ENCODE measurements at places on chromosomes 3 and 15.

DNA sequence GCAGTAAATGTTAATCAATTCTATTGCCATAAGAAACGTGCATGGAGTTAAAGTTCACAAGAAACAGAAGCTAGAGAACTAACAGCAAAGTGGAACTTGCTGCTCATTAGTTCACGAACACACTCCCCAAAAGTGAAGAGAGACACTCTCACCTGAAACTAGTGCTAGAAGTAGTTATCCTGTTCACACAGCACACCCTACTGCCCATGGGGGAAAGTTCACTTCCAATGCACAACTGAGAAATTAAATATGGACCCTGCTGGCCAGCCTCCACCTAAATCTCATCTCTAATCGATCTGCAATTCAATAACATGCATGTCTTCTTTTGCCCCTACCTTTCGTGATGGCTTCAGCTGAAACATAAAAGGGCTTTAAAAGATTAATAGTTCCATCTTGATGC lies 39.4 kb upstream of the FRMD4B start:
- no peak for DNase-seq

- no peak for DNase-seq
These were observed 166.7 kb downstream of the STT3B start for GRCh38 chr3:31699309-31699953.

DNA sequence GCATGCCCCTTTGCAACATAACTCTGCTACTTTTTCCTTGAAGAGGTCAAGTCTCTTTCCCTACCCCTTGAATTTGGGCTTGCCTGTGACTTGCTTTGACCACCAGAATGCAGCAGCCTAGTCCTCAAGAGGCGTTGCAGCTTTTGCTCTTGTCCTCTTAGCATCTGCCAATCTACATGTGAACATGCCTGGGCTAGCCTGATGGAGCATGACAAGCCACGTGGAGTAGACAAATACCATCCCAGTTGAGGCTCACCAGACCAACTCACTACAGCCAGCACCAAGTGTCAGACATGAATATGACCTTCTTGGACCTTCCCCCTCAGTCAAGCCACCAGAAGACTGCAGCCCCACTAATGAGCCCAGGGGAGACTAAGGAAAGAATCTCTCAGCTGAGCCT lies 32.9 kb downstream of the AMOTL2 start:
- no peak for DNase-seq

- DNase-seq, result no peak
These were observed 13.8 kb downstream of the TLE3 start for GRCh38 chr15:70083946-70084345.

DNA sequence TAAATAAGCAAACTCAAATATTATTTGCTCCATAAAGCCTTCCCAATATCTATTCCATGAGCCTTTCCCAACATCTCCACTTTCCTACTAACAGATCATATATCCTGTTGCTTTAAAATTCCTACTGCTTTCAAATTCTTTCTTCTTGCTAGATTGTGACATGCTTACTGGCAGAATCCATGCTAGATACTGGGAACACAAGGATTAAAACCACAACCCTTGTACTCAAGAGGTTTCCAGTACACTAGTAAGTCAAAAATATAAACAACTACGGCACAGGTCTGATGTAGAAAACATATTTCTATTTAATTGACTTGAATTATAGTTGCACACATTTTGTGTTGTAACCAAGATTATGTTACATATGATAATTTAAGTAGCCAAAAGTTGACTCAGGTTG lies 275.0 kb downstream of the ZBTB20 start:
- no peak for DNase-seq

DNA sequence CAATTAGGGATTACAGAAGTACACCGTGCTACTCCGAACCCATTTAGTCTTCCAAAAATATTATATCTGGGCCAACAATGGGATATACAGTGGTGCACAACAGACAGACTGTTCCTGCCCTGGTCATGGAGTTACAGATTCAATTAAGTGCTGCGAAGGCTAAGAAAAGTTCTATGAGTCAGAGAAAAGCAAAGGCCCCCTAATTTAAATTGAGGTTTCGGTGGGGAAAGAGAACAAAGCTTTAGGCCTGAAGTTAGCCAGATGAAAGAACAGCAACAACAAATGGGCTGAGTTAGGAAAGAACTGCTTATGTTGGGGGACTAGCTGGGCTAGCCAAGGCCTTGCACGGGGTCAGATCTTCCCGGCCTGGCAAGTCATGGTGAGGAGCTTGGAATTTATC lies 131.8 kb downstream of the MDFIC2 start:
- DNase-seq, result no peak

- no peak for DNase-seq
These were observed 413.7 kb downstream of the LPP start for GRCh38 chr3:188567478-188568195.

GRCh38 chr3:185316740-185317412 lies 46.1 kb upstream of the MAP3K13 start:
- no peak for DNase-seq

GRCh38 chr15:67180514-67181191 lies 73.8 kb downstream of the AAGAB start:
- DNase-seq, result no peak

DNA sequence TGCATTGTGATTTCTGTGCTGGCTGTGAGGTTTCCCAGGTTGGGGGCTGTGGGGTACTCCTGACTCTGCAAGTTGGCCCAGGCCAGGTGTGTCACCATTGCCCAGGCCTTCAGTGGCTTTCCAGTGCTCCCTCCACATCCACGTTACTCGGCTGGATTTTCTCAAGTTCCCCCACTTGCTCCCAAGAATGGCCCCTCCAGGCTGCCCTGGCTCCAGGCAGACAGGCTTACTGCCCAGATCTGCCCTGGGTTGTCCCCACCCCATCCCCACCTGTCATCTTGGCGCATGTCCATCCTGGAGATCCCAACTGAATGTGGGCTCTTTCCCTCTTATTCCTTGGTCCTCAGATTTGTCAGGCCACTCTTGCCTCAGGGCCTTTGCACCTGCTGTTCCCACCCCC lies 3.6 kb downstream of the APBA2 start:
- DNase-seq, result no peak

GRCh38 chr3:185678027-185678426 lies 91.9 kb downstream of the SENP2 start:
- no peak for DNase-seq

DNA sequence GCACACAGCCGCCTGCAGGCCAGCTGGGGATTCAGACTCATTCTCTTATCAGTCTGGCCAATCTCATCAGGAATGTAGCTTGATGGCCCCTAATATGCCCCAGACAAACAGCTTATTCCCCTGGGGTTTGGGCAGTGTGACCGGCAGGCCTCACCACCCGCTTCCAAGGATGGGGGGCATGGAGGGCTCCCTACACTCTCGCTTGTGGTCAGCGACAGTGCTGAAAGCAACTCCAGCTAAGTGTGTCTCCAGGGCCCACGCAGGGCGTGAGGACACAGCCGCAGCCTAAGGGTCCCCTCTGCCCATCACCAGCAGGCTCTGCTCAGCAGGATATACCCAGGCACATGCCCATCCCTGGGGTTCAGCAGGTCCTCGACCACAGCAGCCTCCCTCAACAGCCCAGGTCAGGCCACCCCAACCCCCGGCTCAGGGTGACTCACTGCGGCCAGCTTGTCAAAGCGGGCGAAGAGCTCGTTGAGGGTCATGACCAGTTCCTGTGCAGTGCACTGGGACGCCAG lies 116.7 kb downstream of the ADCY5 start:
- no peak for DNase-seq

GRCh38 chr3:114834175-114834940 lies 312.7 kb downstream of the ZBTB20 start:
- DNase-seq, result no peak

GRCh38 chr15:86624261-86625036 lies 544.8 kb downstream of the AGBL1 start:
- no peak for DNase-seq

DNA sequence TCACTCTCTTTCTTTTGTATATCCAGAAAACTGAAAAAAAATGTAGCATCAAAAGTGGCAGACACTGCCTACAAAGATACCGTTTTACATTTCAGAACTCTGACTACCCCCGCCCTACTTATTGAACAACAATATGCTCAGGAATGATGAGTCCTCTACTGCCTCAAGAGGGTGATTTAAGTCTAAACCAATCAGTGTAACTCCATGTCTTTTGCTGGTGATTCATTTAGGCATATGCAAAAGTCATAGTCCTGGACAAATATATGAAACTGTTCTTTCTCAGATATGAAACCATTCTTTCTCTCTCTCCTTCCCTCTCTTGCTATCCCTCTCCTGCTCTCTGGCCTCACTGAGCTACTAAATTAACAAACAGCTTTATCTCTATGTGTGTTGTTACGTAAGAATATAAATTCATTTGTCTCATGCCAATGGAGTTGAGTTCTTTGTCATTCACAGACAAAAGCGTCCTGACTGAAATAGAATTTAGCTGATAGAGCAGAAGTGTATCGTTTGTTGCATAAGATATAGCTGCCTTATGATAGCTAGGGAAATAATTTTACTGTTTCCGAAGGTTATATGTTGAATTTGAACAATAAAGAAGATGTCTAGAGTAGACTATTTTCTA lies 133.7 kb upstream of the OSTN start:
- no peak for DNase-seq

GRCh38 chr3:16509721-16510619 lies 3.5 kb downstream of the RFTN1 start:
- no peak for DNase-seq

DNA sequence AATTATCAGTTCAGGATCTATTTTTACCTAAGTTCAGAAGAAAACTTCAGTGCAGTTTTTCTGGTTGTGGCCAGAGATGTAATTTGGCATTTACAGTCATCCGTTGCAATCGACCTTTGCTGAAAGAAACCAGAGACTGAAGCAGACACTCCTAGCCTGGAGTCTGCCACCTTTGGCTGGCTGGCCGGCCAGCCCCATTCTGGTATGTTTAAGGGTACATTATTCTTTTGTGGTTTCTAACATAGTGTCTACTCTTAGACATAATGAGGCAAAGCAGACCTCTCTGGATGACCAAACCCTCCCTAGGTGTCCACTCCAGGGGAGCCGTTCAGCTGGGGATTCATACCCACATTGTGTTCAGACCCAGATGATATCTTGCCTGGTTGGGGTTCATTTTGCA lies 275.9 kb upstream of the TPM1 start:
- DNase-seq, result no peak

DNA sequence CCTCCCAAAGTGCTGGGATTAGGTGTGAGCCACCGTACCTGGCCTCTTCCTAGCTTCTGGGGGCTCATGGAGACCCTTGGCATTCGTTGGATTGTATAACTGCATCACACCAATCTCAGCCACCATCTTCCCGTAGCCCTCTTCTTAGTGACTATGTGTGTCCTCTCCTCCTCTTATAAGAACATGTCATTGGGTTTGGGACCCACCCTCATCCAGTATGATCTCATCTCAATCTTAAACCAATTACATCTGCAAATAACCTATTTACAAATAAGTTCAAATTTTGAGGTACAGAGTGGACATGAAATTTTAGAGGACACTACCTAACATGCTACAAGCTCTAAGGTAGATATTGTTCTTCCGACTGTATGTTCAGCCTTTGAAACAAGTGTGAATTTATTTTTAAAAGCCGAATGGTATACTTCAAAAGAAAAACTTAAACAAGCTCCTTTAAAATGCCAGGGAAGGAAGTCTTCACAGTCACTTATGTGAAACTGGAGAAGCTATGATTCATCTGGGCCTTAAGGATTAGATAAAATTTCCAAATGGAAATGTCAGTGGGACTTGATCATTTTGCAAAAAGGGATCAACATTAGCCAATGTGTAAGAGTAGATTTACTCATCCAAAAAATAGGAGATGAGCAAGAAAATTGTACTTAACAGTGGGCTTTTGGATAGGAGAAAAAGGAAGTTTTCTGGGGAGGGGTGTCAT lies 225.7 kb downstream of the MEX3B start:
- DNase-seq, result no peak

- DNase-seq, result no peak
These were observed 53.8 kb downstream of the CCR1 start for GRCh38 chr3:46154311-46154710.

DNA sequence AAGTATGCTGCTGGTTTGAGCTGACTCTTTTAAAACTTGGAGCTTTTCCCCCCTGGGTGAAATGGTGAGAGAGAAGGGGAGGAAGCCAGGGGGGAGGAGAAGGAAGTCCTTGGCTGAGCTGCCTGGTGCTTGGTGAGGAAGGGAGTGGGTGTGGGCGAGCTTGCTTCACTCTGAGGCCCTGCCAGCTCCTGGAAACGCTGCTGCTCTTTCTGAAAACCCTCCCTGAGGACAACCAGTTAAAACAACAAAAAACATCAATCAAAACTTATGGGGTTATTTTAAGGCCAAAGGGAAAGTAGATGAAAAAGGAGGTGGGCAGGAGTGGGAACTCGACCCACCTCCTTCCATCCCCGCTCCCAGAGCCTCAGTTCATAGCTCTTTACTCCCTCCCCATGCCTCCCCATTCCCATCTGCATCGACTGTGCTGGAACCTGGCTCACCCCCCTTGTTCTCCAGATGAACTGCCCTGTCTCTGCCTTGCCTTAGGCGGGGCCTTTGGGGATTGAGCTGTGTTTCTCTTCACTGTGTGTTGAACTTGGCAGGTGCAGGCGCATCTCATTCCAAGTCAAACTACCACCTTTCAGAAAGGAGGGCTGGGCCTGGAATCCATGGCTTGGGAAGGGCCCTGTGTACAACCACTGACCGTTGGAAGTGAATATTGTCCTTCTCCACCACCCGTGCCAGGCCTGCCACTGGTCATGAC lies 166.1 kb downstream of the ZNF621 start:
- DNase-seq, result no peak

DNA sequence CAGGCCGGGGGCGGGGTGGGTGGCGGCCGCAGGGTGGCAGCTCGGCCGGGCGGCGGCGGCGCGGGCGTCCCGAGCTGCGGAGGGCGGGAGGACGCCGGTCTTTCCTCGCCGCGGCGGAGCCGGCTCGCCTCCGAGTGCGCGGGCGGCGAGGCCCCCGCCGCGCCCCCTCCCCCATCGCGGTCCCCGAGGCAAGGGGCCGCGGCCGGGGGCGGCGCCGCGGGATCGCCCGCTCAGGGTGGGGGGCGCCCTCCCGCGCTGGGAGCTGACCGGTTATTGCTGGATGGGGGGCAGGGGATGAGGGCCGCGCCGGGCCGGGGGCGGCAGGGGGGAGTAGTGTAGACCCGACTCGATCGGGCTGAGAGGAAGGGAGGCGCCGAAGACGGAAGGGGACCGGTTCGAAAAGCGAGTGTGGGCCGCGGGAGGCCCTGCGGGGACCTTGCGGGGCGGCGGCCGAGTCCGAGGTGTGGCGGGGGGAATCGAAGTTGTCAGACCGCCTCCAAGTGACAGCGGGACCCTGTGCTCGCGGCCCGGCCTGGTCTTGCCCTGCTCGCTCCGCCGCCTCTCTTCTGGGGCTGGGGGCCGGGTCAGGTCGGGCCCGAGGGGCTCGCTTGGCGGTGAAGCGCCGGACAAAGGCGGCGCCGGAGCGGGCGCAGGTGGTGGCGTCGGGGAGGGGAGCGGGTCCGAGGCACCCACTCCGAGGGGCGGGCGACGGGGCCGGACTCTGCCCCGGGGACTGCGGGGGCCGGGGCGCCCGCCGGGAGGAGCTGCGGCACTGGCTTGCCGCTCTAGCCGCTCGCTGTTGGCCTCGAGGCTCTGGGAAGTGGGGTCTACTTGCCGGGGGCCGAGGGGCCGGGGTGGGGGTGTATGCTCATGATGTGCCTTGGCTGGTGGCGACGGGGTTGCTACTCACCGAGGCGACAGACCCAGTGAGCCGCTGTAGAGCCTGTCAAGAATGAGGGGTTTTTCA lies 1.1 kb downstream of the BAHD1 start:
- peak; percentile 34 for DNase-seq
